Activated CD4-positive, alpha-beta T cell treated with anti-CD3 and anti-CD28 coated beads, Interleukin-2, amount 10 ng/mL, durations not matched to agents 7 days and 5 days (primary cell): ENCODE measurements at places on chromosomes 4 and X.

DNA sequence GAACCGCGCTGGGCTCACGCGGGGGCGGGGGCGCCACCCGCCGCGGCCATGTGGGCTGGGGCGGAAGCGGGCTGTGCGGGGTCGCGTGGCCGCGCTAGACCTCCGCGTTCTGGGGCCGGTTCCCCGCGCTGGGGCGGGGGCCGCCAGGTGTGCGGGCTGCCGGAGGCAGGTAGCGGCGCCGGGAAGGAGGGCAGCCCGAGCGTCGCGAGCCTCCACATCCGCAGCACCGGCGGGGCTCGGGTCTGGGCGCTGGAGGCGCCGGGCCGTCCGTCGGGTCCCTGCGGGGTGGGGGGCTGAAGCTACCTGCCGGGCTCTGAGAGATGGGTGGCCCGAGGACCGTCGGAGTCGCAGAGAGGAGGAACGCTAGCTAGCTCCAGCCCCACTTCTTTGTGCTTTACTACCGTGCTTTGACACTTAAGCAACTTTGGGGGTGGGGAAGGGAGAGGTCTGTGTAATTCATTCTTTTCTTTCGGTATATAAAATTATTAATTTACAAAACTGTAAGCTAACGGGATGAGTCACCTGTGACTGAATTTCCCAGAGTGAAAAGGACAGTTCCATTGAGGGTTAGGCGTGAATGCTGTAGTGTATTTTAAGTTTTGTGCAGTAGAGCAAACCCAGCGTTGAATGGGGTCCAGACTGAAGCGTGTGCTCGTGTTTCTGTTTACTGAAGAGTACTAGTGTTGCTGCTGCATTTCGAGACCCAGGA is 689 bp downstream of the METAP1 start:
- peak overlapping the region; percentile 87 for H3K27ac ChIP-seq
- peak overlapping the region; percentile 80 for H3K4me3 ChIP-seq
- peak; percentile 21 for DNase-seq
- H3K36me3 ChIP-seq = peaks cover 5% of the 10 kb centered on the region
- peaks cover 40% of the 10 kb centered on the region for H3K4me1 ChIP-seq

DNA sequence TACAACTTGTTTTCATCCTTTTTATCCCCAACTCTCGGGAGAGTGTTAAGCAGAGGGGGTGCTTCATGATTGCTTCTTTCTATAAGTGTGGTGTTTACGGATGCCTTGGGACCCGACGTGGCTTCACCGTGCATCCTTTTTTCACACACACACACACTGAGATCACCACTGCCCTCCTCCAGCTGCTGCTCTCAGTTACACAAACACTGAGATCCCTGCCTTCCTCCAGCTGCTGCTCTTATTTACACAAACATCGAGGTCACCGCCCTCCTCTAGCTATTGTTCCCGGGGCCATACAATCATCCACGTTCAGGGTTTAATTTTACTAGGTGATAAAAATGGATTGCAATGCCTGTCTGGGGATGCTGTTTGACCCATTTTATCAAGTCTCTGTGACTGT is 155.4 kb upstream of the FAM9B start:
- H3K4me1 ChIP-seq = no peaks in the 10 kb centered on the region
- no peak overlapping the region for H3K4me3 ChIP-seq
- no peak for DNase-seq
- H3K36me3 ChIP-seq = no peaks in the 10 kb centered on the region
- H3K27ac ChIP-seq = no peak overlapping the region

- H3K4me1 ChIP-seq = peaks cover 12% of the 10 kb centered on the region
- no peak overlapping the region for H3K4me3 ChIP-seq
- DNase-seq = no peak
- no peaks in the 10 kb centered on the region for H3K27me3 ChIP-seq
Observed at GRCh38 chr4:113437129-113437528, 324.4 kb downstream of the CAMK2D start.

DNA sequence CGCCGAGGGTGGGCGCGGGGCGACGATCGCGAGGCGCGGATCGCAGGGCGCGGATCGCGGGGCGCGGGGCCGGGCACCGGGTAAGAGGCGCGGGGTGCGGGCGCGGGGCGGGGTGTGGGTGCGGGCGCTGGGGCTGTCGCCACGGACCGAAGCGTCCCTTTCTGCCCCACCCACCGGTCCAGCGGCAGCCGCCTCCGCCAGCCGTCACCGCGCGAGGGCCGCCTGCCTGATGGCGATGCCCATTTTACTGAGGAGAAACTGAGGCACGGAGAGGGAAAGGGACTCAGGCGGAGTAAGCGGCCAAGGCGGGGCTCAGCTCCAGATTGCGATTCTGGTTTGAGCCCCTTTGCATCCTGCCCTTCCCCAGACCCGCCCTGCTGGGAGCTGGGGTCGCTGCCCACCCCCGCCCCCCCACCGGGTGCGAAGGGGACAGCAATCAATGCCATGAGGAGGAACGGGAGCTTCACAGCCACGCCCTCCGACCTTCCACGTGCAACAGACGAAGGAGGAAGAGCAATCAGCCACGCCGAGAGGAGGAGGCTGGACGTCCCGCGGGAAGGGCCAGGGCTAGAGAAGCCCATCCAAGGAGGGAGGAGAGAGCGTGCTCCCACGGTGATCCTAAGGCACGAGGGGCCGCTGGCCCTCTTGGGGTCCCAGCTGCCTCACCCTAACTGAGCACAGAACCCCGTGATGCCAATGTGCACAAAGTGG is 10.9 kb upstream of the MAN2B2 start:
- H3K27ac ChIP-seq = no peak overlapping the region
- no peaks in the 10 kb centered on the region for H3K36me3 ChIP-seq
- H3K4me1 ChIP-seq = peaks cover 16% of the 10 kb centered on the region
- H3K27me3 ChIP-seq = peaks cover 55% of the 10 kb centered on the region
